ENCODE measurements at places on chromosomes 7 and 10. TPM values are rescaled to one million over a fixed set of nuclear protein-coding genes. Genes with fewer than 3 reads are reported as not detected.

OTUD1 gene
- 78.9 TPM for total RNA-seq

- DNase-seq: no peak
Observed at GRCh38 chr7:158320328-158320727, 267.3 kb downstream of the PTPRN2 start.

OR2A7 gene
- 0.34 TPM for total RNA-seq

- DNase-seq: no peak
Observed at GRCh38 chr10:56585447-56586171, 224.6 kb upstream of the ZWINT start.

DNA sequence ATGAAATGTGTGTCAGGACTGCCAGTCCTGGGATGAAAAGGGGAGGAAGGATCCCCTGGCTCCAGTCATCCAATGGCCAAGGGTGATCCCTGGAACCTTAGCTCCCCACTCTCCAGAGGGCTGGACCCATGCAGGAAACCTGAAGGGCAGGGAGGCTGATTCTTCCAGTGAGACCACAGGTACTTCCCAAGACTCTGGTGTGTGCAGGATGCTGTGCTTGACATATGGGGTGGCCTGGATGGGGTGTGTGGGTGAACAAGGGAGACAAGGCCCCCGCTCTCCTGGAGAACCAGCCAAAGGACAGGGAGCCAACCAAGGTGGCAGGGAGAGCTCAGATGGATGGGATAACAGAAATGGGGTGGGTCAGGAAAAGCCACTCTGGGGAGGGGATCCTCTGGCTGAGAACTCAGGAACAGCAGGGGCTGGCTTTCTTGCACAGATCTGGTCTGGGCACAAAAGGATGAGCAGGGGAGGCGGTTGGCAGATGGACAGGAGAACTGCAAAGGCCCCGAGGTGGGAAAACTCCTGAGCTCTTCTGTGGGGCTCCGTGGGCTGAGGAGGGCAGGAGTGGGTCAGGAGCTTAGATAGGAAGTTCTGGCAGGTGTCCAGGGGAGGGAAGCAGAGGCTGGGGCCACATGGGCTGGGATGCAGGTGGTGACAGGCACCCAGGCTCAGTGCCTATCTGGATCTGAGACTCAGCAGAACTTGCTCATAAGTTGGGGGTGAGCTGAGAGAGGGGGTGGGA lies 100.6 kb downstream of the ARHGAP22 start:
- DNase-seq: no peak

GRCh38 chr7:130943336-130943901 lies 209.4 kb upstream of the KLF14 start:
- no peak for DNase-seq

GRCh38 chr7:142799437-142799835 lies 28.7 kb downstream of the PRSS2 start:
- DNase-seq: no peak

SEPTIN14 gene
- not detected for total RNA-seq

SPDYE6 gene
- total RNA-seq: not detected

DNA sequence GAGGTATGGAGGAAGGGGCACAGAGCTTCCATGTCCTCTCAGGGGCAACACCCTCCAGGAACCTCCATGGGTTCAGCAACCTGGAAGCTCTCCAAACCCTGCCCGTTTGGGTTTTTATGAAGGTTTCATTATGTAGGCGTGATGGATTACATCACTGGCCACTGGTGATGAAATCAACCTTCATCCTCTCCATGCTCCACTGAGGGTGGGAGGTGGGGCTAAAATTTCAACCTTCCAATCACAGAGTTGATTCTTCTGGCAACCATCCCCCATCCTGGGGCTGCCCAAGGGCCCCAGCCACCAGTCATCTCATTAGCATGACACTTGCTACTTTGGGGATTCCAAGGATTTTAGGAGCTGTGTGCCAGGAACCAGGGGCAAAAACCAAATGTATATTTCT lies 90.1 kb downstream of the TEX36 start:
- DNase-seq: no peak

GRCh38 chr10:125441151-125441550 lies 241.8 kb downstream of the TEX36 start:
- DNase-seq: no peak

GRCh38 chr10:44967616-44968015 lies 8.0 kb downstream of the RASSF4 start:
- DNase-seq: peak; percentile 50

- DNase-seq: no peak
Observed at GRCh38 chr7:54581511-54581910, 39.3 kb downstream of the VSTM2A start.

SRGN gene
- 43.4 TPM for total RNA-seq

CCZ1B gene
- total RNA-seq: 26.7 TPM

- DNase-seq: no peak
Observed at GRCh38 chr10:62778125-62778524, 26.4 kb upstream of the ADO start.

TRIM8 gene
- 103 TPM for total RNA-seq

WEE2 gene
- total RNA-seq: not detected

MUC3A gene
- 0.10 TPM for total RNA-seq

- no peak for DNase-seq
Observed at GRCh38 chr10:110392121-110392520, 87.4 kb upstream of the SMNDC1 start.

- DNase-seq: no peak
Observed at GRCh38 chr10:110045772-110046171, 38.0 kb downstream of the ADD3 start.

PLAC9 gene
- 9.9 TPM for total RNA-seq

GRCh38 chr10:46311501-46311951 lies 24.7 kb downstream of the ANTXRL start:
- DNase-seq: no peak

DNA sequence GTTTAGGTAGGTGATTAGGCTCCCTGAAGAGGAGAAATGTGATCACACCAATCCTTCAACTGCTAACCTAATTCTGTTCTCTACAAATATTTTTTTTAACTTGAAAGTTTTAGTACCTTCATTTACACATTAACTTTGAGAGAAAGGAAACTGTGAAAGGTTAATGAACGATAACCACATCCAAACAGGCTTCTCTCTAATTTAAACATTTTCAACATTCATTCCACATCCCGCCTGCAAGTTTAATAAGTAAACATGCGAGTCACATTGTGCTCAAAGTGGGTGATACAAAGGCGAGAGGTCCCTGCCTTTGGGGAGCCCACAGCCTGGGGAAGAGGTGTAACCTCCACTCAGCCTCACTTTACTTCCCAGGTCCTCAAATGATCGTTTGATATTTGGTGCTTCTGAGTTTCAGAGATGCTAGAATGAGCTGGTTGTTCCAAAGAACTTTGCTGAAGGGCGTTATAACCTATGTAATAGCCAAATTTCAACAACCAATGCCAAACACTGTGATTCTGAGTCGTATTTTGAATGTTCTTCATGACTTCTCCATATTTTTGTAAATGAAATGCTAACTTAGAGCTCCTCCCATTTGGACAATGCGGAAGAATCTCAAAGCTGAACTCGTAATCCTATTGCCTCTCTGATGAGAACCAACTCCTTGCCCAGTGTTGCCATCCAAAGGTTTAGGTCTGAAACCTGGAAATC lies 47.5 kb downstream of the DENND2A start:
- no peak for DNase-seq

SLC29A3 gene
- total RNA-seq: 2.2 TPM

GRCh38 chr10:79223091-79224048 lies 123.9 kb upstream of the PPIF start:
- DNase-seq: peak; percentile 55

- DNase-seq: no peak
Observed at GRCh38 chr10:124928545-124928944, 13.4 kb upstream of the ZRANB1 start.

DNA sequence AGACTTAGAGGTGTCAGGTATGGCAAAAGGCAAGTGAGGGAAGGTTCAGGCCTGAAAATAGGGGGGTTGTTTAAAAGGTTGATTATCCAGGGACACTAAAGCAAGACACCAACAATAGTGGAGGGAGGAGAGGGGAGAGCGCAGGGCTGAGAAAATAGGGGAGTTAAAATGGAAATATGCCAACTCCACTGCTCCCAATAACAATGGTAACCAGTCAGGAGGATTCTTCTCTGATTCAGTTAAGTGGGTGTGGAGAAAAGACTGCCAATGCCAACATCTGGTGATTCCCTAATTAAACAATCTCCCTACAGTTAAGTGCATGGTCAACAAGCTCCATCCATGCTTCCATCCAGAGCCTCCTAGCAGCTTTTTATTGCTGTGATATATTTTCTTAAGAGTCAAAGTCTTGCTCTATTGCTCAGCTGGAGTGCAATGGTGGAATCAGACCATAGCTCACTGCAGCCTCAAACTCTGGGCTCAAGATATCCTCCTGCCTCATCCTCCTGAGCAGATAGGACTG lies 183.3 kb downstream of the JAZF1 start:
- DNase-seq: no peak

GRCh38 chr10:121511460-121511859 lies 86.8 kb downstream of the FGFR2 start:
- no peak for DNase-seq

- DNase-seq: no peak
Observed at GRCh38 chr7:106074257-106074656, 37.9 kb downstream of the SYPL1 start.

DNA sequence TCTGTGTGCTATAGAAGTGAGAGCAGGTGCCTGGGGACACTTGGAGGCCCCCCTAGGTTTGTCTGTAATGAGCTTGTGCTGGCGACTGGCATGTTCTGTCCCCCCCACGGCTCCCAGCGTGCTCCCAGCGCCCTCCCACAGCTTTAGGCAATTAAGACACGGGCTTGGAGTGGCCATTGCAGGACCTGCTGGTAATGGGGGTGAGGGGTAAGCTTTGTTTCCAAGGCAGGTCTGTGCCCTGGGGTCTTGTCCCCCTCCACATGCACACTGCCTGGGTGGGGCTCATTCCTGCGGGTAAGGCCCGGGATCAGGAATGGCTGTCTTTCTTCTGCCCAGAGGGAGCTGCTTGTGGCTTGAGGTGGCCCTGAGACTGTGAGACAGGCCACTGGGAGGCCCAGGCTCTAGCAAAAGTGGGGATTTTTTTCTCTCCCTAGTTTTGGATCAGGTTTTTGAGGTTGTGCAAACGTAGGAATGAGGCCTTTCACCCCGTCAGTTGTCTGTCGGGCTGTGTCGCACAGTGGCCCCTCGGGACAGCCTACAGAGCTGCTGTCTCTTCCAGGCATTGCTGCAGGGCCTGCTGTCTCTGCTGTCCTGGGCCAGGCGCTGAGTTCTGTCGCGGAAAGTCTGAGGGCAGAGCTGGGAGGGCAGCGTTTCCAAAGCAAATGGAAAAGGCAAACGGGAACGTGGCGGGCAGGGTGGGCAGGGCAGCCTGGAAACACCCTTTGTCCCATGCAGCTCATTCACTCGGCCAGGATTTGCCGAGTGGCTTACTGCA lies 107.4 kb downstream of the LHPP start:
- peak; percentile 12 for DNase-seq

- DNase-seq: peak; percentile 50
Observed at GRCh38 chr7:16586081-16586874, 59.3 kb downstream of the ANKMY2 start.

LRMDA gene
- total RNA-seq: 2.5 TPM

- DNase-seq: no peak
Observed at GRCh38 chr7:52247518-52247917, 787.9 kb upstream of the POM121L12 start.

FANK1 gene
- total RNA-seq: not detected

C10orf53 gene
- total RNA-seq: not detected

CFAP58 gene
- 0.69 TPM for total RNA-seq

DNA sequence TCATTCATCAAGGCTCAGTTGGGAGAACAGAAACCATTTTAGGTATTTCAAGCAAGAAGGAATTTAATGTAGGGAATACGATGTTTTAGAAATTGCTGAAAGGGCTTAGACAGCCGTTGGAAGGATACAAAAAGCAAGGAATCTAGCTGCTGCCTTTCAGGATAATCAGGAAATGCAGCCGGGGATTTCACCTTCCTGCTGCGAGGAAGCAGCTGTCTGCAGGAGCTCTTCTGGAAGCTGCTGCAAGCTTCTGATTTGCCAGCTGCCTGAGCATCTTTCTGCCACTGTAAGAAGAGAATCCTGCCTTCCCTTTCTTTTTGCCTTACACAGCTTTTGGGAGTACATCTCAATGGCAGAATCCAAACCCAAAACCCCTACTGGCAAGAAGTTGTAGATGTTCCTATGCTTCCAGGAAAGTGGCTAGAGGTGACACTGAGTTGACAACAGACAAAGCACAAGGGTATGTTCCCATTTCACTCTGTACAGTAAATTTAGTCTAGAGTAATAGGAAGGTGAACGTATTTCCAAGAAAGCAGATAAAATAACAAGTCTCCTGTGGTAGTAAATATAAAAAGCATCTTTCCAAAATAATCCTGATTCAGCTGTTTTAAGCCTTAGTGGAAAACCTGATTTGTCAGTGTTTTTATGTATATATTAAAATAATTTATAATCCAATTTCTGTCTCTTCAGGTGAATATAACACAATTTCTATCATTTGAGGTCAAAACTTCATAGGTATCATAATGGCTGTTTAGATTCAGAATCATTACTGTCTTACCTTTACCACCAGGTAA lies 148.4 kb upstream of the LRGUK start:
- no peak for DNase-seq

- DNase-seq: no peak
Observed at GRCh38 chr7:81297317-81297716, 378.5 kb upstream of the SEMA3C start.

DNA sequence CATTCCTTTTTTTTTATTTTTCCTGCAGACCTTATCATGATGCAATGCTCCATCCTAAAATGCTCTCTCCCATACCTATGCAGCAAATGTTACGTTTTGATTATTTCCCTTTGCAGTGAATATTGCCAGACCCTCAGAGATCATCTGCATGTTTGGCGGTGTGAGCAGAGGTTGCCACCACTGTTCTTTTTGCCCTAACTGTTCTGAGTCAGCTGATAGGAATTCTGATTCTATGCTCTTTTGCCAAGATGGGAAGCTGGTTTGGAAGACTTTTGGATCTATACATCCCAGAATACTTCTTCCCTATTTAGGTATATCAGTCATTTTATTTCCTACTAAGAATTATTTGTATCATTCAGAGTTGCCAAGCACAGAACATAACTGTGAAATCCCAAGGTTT lies 130.5 kb downstream of the KLF6 start:
- DNase-seq: no peak

DNA sequence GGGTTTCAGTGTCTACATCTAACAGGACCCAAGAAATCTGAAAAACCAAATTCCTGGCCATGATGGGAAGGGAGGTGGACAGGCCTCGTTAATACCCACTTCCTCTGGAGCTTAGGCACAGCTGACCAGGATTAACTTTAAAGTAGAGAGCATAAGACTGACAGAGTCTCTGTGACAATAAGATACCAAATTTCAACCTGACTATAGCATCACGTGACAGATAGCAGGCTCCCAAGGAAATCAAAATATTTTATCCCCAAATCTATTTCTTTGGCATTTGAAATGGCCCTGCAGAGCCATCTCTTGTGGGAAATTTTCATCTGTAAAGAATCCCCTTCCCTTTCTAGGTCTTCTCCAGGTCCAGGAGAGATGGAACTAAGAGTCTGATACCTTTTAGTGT lies 258.3 kb downstream of the TCERG1L start:
- DNase-seq: no peak

Data from psoas muscle (tissue), 8 donors.